ENCODE measurements at places on chromosomes 12 and 14.

GRCh38 chr12:93079271-93079670 lies 150.2 kb upstream of the EEA1 start:
- DNase-seq: no peak

- no peak for DNase-seq
These were observed 141.3 kb downstream of the KTN1 start for GRCh38 chr14:55721353-55721752.

GRCh38 chr14:65054471-65055085 lies 47.7 kb downstream of the MAX start:
- DNase-seq: no peak

- DNase-seq: no peak
These were observed 1327.5 kb upstream of the FLRT2 start for GRCh38 chr14:84202486-84202885.

GRCh38 chr14:60095781-60096450 lies 4.2 kb downstream of the PCNX4 start:
- no peak for DNase-seq

DNA sequence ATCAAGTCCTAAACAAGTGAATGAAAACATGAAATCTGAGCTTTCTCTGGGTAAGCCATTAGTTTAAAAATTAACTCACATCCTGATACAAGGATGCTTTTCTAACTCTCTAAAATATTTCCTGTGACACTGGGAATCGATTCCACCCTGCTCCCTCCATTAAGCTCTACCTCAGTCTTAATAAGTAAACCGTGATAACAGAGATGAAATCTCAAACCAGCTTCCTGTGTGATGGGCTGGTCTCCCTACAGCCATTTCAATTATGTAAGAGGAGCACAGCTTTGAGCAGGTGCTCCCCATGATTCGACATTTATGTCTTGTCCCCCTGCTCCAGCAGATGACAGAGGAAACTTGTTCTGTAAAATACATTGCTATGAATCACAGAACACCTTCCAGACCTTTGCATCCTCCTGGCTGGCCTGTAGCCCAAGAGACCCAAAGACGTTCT lies 59.0 kb downstream of the GAS2L3 start:
- no peak for DNase-seq

DNA sequence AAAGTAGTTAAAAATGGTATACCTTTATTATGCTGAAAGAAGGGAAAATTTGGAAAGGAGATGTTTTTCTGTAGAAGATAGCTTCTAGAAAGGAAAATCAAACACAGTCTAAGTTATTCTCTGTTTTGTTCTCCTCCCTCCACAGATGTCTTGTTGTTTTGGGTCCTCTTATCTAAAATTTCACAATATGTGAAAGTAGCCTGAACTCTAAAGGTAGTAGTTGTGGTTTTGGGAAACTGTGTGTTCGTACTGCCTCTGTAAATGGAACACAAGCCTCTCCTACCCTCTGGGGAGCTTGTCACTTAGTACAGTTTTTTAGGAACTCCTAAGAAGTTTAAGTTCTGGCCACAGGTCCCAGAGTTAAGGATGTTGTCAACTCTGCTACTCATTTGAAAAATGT lies 112.6 kb downstream of the CRADD start:
- DNase-seq: no peak

DNA sequence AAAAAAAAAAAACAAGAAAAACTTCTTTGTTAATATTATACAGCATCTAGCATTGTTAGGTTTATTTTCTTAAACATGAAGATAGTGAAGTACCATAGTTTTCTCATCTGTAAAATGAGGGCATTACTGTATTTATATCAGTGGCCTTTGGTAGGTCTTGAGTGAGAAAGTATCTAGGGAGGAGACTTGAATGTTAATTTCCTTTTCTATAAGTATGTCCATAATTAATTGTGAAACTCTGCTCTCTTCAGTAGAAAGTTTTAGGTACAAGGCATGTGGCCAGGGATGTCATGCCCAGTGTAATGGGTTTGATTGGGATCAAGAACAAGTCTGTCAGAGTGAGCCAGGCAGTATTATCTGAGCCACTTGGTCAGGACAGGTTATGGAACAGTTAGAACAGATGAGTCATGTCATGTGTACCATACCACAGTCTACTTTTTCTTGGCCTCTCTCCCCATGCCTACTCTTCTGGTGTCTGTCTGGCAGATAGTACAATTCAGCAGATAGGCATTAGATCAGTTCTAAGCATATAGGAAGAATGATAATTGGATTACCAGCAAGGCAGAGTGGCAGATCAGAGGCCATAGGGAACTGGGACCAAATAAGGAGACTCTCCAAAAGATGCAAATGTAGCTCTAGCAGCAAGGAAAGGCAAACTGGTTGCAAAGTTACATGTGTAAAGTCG lies 30.4 kb downstream of the FBXO34 start:
- DNase-seq: no peak

GRCh38 chr14:103628684-103629502 lies at the start of gene KLC1:
TSS of gene KLC1 (plus strand) at chr14:103629211. CDS start at chr14:103654565, 25,354 bp downstream.
- peak; percentile 71 for DNase-seq

- DNase-seq: no peak
These were observed 15.3 kb downstream of the FBRSL1 start for GRCh38 chr12:132505105-132505851.

GRCh38 chr12:9404031-9404430 lies 195.8 kb upstream of the PZP start:
- DNase-seq: no peak

- no peak for DNase-seq
These were observed 27.8 kb downstream of the CLIP1 start for GRCh38 chr12:122394626-122395194.

DNA sequence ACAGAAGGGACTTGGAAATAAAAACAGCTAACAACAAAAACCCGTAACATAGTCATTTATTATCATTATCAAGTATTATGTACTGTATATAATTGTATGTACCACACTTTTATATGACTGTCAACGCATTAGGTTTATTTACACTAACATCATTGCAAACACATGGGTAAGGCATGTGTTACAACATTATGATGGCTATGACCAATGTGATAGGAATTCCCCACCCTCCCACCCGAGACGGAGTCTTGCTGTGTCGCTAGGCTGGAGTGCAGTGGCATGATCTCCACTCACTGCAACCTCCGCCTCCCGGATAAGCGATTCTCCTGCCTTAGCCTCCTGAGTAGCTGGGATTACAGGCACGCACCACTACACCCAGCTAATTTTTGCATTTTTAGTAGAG lies 82.6 kb downstream of the ERC1 start:
- DNase-seq: no peak

- DNase-seq: no peak
These were observed 33.4 kb downstream of the AMN start for GRCh38 chr14:102955636-102956408.

Data from omental fat pad (tissue), 4 donors.